ENCODE measurements at places on chromosomes 1 and 21. TPM values are rescaled to one million over a fixed set of nuclear protein-coding genes. Genes with fewer than 3 reads are reported as not detected.
A peak's percentile ranks its signal among the peaks of the same experiment; 100 is the strongest.

DNA sequence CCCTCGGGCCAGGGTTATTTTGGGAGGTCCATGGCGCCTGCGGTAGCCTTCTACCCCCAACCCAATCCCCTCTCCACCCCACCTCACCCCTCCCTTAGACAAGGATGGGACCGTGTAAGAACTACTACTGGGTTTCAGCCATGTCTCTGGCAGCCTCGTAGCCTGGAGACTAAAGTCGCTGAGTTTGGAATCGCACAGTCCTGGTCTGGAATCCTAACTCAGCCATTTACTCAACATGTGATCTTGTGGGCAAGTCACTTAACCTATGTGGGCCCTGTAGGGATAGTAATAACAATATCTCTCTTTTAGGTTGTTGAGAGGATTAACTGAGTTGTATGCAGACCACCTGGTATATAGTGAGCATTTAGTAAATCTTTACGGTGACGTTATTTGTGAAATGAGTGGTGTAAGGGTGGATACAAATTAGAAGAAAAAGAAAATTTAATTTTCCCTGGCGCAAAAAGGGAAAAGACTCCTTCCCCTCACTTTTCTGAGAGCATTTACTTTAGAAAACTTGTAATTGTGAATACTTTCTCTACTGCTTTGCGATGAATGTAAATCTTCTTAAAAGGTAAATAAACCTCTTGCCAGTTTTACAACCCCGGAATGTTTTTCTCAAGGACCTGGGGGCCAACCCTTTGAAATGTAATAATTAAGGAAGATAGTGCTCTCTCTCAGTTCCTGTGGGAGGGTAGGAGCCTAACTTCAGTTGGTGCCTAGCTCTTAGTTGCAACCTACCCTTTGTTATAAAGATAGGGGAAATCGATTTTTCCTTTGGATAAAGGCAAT, 615 bp upstream of the MRPS15 start:
- peak overlapping the region; percentile 69 for H3K4me3 ChIP-seq
- no peaks in the 10 kb centered on the region for H3K4me1 ChIP-seq
- DNase-seq, result no peak
- H3K27ac ChIP-seq, result peak overlapping the region; percentile 85
- no peaks in the 10 kb centered on the region for H3K36me3 ChIP-seq

DNA sequence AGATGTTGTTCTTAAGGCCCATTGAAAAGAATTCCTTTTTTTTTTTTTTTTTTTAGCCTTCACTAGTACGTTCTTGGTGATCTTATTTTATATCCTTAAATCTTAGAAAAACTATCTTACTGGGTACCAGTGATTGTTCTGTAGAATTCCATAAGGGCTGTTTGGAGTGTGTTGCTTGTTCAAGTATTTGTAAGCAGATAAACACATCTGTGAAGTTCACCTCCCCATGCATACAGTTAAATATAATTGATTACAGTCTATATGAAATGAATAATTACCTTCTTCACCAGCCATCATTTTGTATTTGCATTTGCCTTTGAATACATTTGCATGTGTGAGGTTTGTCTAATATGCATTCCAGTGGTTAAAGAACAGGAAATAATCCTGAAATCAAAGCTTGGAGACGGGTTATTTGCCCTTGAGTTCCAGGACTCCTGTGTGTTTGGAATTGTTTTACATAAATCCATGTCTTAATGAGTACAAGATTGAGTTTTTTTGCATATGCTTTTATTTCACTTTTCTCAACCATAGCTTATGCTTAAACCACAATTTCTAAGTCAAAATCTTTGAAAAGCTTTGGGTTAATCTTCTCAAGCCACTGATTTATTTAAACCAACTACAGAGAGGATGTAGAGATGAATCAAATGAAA, 73.1 kb downstream of the VPS13D start:
- H3K4me3 ChIP-seq, result no peak overlapping the region
- DNase-seq, result no peak
- no peak overlapping the region for H3K27ac ChIP-seq
- no peaks in the 10 kb centered on the region for H3K27me3 ChIP-seq

- DNase-seq, result peak; percentile 33
- H3K27ac ChIP-seq, result peak overlapping the region; percentile 84
- H3K4me3 ChIP-seq, result peak overlapping the region; percentile 93
- no peaks in the 10 kb centered on the region for H3K36me3 ChIP-seq
- H3K4me1 ChIP-seq, result no peaks in the 10 kb centered on the region
Observed at GRCh38 chr21:36966821-36967768, 626 bp upstream of the HLCS start.

DNA sequence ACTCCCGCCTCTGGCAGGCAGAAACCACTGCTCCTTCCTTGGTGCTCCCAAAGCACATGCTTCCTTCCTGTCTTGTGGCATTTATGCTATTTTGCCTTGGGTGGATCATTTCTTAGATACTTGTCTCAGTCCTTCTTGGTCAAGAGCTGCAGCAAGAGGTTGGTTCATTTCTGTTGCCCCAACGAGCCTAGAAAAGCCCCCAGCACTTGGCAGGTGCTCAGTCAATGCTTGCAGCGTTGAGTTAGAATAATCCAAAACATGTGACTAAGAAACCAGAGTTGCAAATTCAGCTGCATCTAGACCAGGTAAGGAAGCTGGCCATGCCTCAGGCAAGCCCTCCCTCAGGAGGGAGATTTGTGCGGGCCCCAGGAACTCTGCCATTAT, 42.4 kb upstream of the TENT5C start:
- no peaks in the 10 kb centered on the region for H3K27me3 ChIP-seq
- no peak overlapping the region for H3K4me3 ChIP-seq
- no peaks in the 10 kb centered on the region for H3K36me3 ChIP-seq
- H3K27ac ChIP-seq, result no peak overlapping the region

- H3K27me3 ChIP-seq, result no peaks in the 10 kb centered on the region
- no peak for DNase-seq
- H3K4me1 ChIP-seq, result no peaks in the 10 kb centered on the region
- H3K36me3 ChIP-seq, result no peaks in the 10 kb centered on the region
Observed at GRCh38 chr1:186770421-186770820, 58.3 kb upstream of the PLA2G4A start.

- H3K27me3 ChIP-seq, result no peaks in the 10 kb centered on the region
- H3K4me1 ChIP-seq, result no peaks in the 10 kb centered on the region
- H3K36me3 ChIP-seq, result no peaks in the 10 kb centered on the region
- H3K27ac ChIP-seq, result no peak overlapping the region
- H3K4me3 ChIP-seq, result no peak overlapping the region
- no peak for DNase-seq
Observed at GRCh38 chr1:165661703-165662102, 30.7 kb downstream of the MGST3 start.

DNA sequence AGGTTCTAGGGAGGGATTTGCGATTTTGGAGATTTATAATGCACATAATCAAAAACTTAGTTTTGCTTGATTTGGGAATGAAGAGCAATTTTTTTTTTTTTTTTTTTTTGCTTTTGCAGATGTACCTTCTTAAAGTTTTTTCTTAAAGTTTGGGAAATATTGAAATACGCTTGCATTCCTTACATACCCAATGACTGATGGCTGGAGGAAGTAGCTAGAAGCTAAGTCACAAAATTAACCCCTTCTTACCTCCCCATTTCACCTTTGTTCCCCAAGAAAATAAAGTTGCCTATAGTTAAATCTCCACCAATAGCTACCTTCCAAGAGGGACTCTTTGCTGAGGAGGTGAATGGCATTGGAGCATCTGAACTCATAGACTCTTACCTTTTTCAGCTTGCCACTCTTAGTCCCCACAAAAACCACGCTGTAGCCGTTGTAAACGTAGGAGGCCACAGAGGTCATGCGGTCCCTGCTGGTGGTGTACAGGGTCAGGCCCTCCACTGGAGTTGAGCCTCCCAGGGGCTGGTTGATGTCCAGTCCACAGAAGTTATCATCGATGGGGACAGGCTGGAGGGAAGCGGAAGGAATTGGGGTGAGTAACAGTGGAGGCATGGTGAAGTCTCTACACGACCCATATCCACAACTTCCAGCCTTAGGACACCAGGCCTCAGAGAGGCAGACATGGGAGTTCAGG, 34.1 kb downstream of the PLXNA2 start:
- no peaks in the 10 kb centered on the region for H3K27me3 ChIP-seq
- no peak overlapping the region for H3K27ac ChIP-seq
- H3K36me3 ChIP-seq, result no peaks in the 10 kb centered on the region
- no peak for DNase-seq

- DNase-seq, result no peak
- H3K36me3 ChIP-seq, result no peaks in the 10 kb centered on the region
- no peaks in the 10 kb centered on the region for H3K27me3 ChIP-seq
- H3K27ac ChIP-seq, result peak overlapping the region; percentile 66
Observed at GRCh38 chr1:160429702-160430535, 29.6 kb downstream of the VANGL2 start.

- H3K4me1 ChIP-seq, result no peaks in the 10 kb centered on the region
- no peak for DNase-seq
- no peak overlapping the region for H3K4me3 ChIP-seq
- H3K27ac ChIP-seq, result no peak overlapping the region
- no peaks in the 10 kb centered on the region for H3K36me3 ChIP-seq
Observed at GRCh38 chr1:150793221-150793620, 14.8 kb downstream of the CTSK start.

- no peak overlapping the region for H3K4me3 ChIP-seq
- no peak overlapping the region for H3K27ac ChIP-seq
- H3K4me1 ChIP-seq, result no peaks in the 10 kb centered on the region
Observed at GRCh38 chr1:73042403-73042802, 760.1 kb upstream of the NEGR1 start.

GRCh38 chr1:91701472-91701869, 184.5 kb downstream of the TGFBR3 start:
- no peak for DNase-seq
- H3K27me3 ChIP-seq, result no peaks in the 10 kb centered on the region
- no peaks in the 10 kb centered on the region for H3K36me3 ChIP-seq
- no peak overlapping the region for H3K4me3 ChIP-seq
- no peaks in the 10 kb centered on the region for H3K4me1 ChIP-seq
- no peak overlapping the region for H3K27ac ChIP-seq

Gene TMEM240
- not detected for total RNA-seq

Gene CELA2B
- total RNA-seq, result not detected

Gene BCL2L15
- 249 TPM for total RNA-seq

Gene SGIP1
- 6.8 TPM for total RNA-seq

Gene TIAM1
- total RNA-seq, result 4.0 TPM

Gene LMX1A
- 1.8 TPM for total RNA-seq

Data from Peyer's patch (tissue), 4 donors.